ENCODE measurements at places on chromosomes 7 and 10.

DNA sequence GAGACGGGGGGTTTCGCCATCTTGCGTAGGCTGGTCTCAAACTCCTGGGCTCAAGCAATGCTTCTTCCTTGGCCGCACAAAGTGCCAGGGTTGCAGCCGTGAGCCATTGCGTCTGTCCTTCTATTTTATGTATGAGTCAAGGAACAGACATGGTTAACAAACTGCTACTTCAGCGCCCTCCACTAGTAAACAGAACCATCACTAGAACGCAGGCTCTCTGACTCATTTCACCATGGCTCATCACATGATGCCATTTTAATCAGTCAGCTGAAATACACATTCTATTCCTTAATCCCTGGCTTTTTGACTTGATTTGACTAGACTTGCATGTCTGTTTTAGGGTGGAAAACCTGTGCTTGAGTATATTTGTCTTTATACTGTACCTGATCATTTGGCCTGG is 41.3 kb downstream of the CELF2 start:
- no peak for DNase-seq

GRCh38 chr10:94358480-94358879 is 4.3 kb downstream of the NOC3L start:
- DNase-seq, result no peak

GRCh38 chr7:27958933-27959548 is 219.1 kb downstream of the TAX1BP1 start:
- DNase-seq, result no peak

DNA sequence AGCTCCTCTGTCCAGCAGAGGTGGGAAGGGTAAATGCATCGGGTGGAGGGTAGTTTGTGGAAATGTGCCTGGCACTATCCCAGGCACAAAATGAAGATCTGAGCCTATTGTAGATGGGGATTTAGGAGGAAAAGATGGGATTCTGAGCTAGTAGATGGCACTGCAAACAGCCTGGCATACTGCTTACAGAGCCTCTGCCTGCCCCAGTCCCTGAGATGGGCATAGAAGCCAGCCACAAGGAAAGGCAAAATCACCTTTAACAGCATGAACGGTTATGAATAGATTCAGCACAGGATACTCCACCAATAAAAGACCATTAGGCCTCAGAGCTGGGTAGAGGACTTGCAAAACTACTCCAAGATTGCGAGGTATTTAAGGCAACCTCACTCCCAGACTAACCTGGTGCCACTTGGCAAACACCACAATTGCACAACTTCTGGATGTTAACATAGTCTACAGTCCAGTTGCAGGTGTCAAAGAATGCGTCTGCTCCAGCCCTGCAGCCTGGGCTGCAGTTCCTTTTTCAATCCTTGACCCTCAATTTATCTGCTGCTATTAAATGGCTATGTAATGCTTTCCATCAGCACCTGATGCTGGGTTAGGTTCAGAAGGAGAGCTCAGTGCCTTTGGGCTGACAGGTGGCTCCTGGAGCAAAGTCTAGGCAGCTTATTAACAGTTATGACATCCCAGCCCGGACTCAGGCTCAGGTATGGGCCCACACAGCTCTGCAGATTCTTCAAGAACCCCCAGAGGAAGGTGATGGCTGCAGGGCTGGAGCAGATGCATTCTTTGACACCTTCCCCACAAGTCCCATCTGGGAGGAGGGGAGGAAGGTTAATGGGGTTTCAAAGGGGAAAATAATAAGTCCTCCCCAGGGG is 34.0 kb downstream of the CDHR3 start:
- no peak for DNase-seq

DNA sequence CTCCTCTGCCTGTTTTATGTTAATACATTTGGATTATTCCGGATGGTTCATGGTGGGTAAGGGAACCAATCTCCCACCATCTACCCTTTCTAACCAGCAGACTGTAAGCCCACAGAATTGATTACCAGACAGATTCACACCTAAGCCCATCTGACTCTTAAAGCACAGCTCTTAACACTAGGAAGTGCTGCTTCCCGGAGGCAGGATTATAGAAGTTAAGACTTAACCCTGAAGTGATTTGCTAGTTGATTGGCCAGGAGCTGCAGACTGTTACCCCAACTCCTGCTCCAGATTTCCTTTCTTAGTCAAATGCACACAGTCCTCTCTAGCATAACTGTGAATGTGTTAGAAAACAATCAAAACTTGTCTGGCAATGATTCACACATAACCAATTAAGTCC is 221.7 kb downstream of the CDK14 start:
- no peak for DNase-seq

- DNase-seq, result no peak
Measured at GRCh38 chr7:114048386-114049235, 129.8 kb upstream of the PPP1R3A start.

DNA sequence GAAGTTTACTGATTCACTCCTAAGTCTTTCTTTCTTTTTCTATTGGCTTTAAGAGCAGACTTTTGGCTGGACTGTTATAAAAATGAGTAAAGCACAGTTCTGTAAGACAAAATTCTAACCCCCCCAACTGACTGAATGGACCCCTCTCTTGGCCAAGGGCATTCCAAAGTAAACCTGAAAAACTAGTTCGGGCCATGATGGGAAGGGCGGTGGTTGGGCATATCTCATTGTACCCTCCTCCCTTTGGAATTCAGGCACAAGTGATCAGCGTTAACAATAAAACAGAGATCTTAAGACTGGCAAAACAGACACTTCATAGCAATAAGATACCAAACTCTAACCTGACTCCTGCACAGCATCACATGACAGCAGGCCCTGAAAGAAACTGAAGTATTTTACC is 6.1 kb upstream of the KIF20B start:
- no peak for DNase-seq

- DNase-seq, result no peak
Measured at GRCh38 chr7:75905785-75906604, 9.0 kb upstream of the POR start.

- no peak for DNase-seq
Measured at GRCh38 chr10:87786421-87786820, 31.6 kb downstream of the ATAD1 start.

DNA sequence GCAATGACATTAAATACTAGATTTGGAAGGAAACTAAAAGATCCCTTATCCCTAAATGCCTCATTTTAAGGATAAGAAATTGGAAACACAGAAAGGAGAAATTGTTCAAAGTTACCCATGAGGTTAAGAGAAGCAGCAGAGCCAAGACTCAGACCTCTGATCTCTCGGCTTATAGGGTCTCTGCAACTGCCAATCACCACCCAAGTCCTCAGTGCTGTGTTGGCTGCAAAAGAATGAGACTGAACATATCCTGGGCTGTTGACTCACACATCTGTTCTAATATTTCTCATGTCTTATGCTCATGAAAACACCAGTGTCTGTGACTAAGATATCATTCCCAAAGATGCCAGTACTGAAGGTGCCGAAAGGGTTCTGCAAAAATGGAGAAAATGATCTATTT is 153.3 kb downstream of the XPNPEP1 start:
- no peak for DNase-seq

- DNase-seq, result no peak
Measured at GRCh38 chr10:110636932-110637557, 7.1 kb upstream of the RBM20 start.

- DNase-seq, result no peak
Measured at GRCh38 chr7:37349979-37350590, 98.6 kb downstream of the ELMO1 start.

GRCh38 chr10:110813743-110814472 is 57.8 kb upstream of the PDCD4 start:
- DNase-seq, result no peak

DNA sequence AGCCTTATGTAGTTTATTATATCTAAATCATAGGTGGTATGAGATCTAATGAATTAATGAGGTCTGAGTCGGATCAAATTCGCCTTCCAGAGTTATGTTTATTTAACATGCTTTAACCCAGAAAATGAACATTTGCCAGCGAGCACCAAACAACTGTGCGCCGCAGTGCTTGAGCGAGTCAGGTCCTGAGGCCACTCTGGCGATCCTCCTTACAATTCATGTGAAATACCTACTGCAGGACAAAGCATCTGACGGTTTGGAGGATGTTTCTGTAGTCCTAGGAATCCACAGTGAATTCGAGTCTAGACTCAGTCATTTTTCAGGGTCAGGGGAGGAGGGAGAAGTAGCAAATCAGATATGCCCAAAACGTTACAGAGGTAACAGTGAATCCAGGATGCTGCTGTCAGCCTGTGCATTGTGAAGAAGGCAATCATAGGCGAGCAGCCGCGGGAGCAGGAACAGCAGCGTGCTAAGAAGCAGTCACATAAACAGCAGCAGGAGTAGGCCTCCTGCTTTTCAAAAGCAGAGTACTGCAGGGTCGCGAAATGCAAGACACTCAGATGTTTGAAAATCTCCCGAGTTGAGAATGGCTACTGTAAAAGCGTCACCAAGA is 120.2 kb downstream of the CACNB2 start:
- DNase-seq, result no peak

DNA sequence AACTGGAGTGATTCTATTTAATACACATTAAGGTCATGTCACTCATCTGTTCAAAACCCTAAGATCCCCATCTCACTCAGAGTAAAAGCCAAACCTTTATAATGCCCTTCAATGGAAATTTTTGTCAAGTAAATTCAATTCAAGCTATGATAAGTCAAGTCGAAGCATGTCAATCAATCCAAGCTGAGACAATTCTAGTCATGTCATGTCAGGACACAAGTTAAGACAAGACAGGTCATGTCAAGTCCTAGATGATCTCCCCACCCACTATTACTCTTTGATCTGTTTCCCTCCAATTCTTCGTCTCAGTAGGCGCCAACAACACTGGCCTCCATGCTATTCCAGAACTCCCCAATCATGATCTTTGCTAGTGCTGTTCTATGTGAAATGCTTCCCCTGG is 141.4 kb downstream of the MAGI2 start:
- no peak for DNase-seq

Measured in NCI-H1048 (cell line).